Stimulated activated CD8-positive, alpha-beta memory T cell treated with anti-CD3 and anti-CD28 coated beads, Interleukin-15, amount 100 ng/mL, for 1 hour (primary cell): ENCODE measurements at places on chromosomes 4 and X.

DNA sequence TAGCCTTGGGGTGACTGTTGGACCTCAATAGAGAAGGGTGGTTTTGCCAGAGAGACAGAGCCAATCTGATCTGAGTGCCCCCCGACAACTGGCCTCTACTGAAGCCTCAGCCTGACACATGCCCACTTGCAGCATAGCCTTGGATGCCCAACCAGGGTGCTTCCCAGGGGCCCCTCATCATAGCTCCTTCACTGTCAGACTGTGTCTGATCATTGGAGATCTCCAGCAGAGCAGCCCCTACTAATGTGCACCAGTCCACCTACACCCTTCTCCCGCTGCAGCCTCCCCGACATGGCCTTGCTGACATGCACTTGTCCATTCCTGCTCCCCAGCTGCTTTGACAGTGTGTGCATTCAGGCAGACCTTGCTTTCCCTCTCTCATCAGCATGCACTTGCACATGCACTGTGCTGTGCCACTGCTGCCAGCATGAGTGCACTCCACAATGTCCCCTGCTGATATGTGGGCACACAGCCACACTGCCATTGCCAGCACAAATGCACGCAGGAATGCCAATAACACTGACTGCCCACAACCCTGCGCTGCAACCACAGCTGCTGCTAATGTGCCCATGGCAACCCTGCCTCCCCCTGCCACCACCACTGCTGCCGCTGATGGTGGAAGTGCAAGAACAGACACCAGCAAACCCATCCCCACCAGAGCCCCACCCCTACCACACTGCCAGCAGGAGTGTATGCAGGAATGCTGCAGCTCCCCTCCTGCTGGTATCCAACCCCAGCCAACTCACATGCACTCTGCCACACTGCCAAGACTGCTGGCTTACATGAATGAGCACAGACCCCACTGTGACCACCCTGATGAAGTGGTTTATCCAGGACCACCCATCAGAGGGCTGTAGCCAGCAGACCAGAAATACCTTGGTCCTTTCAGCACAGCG is 68.1 kb upstream of the ZMAT1 start:
- DNase-seq, result no peak

- DNase-seq, result no peak
Measured at GRCh38 chr4:150127757-150128156, 49.5 kb downstream of the DCLK2 start.

- DNase-seq, result no peak
Measured at GRCh38 chr4:96630839-96631238, 790.9 kb downstream of the PDHA2 start.

- DNase-seq, result no peak
Measured at GRCh38 chr4:6727943-6728250, 11.9 kb downstream of the BLOC1S4 start.
